ENCODE measurements at places on chromosomes 6 and 20.

- no peak for DNase-seq
Observed at GRCh38 chr6:41577356-41578216, 31.4 kb downstream of the FOXP4 start.

GRCh38 chr20:38946836-38947235 lies 15.3 kb upstream of the DHX35 start:
- no peak for DNase-seq

GRCh38 chr6:22295145-22295544 lies 1.7 kb downstream of the PRL start:
- DNase-seq = no peak

GRCh38 chr20:14785065-14785743 lies 447.8 kb upstream of the FLRT3 start:
- no peak for DNase-seq

DNA sequence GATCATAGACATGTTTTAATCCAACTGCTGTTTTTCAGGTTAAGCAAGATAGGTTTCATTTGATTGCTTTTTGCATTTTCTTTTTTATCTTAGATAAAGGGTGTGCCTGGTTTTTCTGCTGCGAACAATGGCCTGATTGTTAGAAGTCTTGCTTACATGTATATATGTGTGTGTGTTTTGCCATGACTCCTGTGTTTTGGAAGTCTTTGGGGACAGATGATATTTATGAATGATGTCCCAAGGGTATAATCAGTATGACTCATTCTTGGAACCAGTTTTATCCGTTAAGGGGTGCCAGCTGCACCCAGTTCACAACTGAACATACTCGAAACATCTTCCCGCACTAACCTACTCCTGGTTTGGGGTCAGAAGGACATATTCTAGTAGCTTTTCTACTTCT lies 230.1 kb upstream of the SUPT3H start:
- no peak for DNase-seq

DNA sequence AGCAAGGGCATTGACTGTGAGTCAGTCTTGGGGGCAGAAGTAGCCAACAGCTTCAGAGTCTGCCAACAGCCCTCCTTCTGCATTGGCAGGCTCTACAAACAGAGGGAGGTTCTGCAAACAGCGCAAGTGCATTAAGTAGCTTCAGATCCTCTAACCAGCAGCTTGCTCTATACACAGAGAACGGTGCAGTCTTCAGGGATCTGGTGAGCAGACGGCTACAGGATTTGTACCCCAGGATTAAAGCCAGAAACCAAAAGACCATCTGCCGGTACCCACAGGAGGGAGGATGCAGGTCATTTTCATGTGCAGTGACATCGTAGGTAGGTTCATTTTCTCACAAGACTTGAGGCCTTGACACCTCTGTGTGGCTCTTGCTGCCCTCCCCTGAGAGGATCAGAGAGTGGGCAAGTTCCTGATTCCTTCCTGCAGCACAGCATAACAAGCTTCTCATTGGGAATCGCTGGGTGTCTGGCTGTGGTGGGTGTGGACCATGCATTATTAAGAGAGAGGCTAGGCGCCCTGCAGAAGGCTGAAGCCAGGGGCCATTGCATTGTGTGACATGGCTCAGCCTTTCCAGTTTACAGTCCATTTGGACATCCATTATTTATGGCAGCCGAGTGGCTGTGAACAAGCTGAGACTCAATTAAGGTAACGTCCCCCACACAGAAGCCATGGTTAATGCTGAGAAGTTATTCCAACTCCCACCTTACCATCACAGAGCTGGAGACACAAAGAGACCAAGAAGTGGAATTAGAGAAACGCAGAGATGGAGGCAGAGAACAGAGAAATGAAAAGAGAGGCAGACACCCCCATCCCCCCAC lies 250.0 kb downstream of the LRFN2 start:
- DNase-seq = no peak

- no peak for DNase-seq
Observed at GRCh38 chr6:26109772-26110171, 22.5 kb downstream of the HFE start.

GRCh38 chr6:131761060-131761761 lies 46.6 kb upstream of the ENPP1 start:
- no peak for DNase-seq

DNA sequence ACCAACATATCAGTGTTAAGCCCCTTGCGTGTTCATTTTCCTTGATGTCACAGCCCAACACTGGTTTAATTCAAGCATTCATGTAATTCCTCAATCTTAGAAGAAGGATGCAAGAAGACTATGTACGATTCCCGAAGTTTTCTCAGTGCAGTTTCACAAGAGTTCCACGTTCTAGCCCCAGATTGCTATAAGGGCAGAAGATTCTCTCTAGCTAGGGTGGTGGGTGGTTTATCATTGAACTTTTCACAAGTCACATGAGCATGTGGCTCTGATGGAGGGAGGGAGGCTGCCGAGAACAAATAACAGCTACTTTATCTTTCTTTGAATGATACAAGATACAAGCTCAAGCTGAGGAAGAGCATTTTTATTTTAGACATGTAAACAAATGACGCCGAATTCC lies 71.9 kb upstream of the NHSL1 start:
- DNase-seq = no peak

GRCh38 chr20:5268449-5268848 lies 48.3 kb downstream of the PROKR2 start:
- no peak for DNase-seq

- no peak for DNase-seq
Observed at GRCh38 chr6:53439556-53439955, 90.8 kb upstream of the ELOVL5 start.

- DNase-seq = no peak
Observed at GRCh38 chr20:40778894-40779496, 90.0 kb upstream of the MAFB start.

GRCh38 chr6:83592770-83593394 lies 80.5 kb downstream of the PRSS35 start:
- no peak for DNase-seq

Measured in T-helper 9 cell (primary cell).